ENCODE measurements at places on chromosomes 12 and 14.

DNA sequence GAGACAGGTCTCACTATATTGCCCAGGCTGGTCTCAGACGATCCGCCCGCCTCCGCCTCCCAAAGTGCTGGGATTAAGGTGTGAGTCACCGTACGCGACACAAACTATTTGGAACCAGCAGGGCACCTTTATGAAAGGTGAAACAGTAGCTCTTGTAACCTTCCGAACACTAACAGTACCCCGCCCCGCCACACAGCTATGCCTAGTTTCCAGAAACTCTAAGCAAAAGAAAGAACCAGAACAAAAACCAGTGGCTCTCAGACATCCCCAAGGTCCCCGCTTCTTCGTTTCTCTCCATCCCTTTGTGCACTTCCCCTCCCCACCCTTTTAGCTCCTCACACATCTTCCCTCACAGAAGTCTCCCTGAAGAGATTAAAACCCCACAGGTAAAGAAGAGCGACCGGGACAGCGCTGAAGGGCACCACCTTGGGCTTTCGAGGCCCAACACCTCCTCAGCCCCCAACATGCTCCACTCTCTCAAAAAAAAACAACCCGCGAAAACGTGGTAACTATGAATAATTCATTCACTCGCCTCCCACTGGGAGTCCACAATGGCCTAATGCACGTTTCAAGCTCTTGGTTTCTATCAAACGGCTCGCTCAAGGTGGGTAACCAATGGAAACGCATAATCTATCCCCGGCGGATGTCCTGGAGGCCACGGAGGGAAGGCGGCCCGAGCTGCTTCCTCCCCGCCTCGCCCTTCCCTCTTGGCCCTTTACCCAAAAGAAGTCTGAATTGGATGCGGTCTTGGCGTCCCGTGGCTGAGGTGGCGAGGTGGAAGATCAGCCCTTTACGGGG is 877 bp downstream of the BAG5 start:
- peak; percentile 59 for DNase-seq

- DNase-seq = peak; percentile 70
These were observed 22.6 kb downstream of the BCL11B start for GRCh38 chr14:99249389-99249788.

GRCh38 chr14:31118892-31119291 is 88.7 kb downstream of the HECTD1 start:
- DNase-seq = no peak

GRCh38 chr12:113408756-113409298 is 5.1 kb upstream of the SDS start:
- no peak for DNase-seq

- no peak for DNase-seq
These were observed 528.2 kb downstream of the MED13L start for GRCh38 chr12:115749071-115749841.

GRCh38 chr12:93302331-93303229 is 75.1 kb upstream of the NUDT4 start:
- DNase-seq = no peak

- no peak for DNase-seq
These were observed 406.1 kb upstream of the TMPO start for GRCh38 chr12:98109266-98109665.

All from bronchial epithelial cell (primary cell).